Coronary artery (tissue), 2 donors: ENCODE measurements at places on chromosomes 12 and 14.

GRCh38 chr14:71728386-71728785, 203.8 kb upstream of the RGS6 start:
- DNase-seq, result no peak

- no peak for DNase-seq
Measured at GRCh38 chr12:91590966-91591638, 408.5 kb upstream of the DCN start.

DNA sequence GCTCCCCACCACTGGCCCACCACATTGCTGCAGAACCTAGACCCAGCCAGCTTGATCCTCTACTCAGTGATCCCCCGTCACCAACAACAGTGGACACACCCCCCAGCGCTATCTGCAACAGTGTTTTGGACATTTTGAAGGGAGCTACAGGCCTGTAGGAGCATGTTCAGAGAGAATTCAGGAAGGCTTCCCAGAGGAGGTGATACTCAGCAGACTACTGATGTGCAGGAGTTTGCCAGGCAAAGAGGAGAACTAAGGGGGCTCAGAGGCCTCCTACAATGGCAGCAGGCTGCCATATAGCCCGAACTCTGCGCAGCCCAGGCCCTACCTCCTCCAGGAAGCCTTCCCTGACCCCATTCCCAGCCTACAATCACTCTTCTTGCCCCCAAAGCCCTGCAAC, 70.0 kb downstream of the SYNE3 start:
- DNase-seq, result no peak

DNA sequence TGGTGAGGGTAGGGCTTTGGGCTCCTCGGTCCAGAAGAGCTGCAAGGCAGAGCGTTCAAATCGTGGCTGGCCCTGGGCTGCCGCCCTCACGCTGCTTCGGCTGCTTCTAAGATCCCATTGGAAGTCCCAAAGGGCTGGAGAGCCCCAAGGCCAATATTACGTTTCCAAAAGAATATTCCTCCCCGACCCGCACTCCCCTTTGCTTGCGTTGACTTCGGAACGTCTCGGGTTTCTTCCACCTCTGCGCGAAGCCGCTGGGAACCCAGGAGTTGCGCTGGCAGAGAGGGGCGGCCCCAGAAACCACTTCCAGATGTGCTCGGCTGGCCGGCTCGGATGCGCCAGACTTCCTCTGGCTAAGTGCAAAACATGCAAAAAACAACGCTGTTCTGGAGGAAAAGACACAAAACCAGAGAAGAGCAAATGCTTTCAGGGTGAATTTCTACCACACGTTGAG, at the start of gene GLT8D2:
Gene GLT8D2, minus strand, starts transcription at position 285 of the 454 bp plus-strand sequence. CDS start 30,539 bp downstream, outside the sequence.
- peak; percentile 81 for DNase-seq

DNA sequence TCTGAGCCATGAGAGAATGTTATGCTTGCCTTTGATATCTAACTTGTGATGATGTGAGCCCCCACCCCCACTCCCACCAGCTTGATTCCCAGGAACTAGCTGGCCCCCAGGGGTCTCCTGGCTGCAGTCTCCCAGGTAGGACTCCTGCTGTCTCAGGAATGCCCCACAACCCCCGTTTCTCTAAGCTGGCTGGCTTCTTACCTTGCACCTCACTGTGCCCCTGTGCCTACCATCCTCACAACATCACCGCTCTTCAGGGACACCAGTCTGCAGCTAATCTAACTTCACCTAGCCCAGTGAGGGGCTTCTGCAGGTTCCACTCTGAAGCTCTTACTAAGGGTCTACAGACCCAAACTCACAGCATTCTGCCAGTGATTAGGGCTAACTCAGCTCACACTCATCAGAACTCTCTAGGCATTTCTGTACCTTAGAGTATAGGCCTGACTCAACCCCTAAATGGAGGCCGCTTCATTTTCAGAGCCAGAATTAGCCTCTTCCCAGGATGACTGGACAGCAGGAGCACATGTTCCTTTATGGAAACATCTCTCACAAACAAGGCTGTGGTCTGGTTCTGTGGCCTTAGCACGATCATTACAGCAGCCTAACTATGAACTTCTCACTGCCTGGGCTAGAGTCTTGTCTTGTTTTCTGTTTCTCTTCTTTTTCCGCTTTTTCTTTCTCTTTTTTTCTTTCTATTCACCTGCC, 72.8 kb upstream of the IFNG-AS1 start:
- no peak for DNase-seq

DNA sequence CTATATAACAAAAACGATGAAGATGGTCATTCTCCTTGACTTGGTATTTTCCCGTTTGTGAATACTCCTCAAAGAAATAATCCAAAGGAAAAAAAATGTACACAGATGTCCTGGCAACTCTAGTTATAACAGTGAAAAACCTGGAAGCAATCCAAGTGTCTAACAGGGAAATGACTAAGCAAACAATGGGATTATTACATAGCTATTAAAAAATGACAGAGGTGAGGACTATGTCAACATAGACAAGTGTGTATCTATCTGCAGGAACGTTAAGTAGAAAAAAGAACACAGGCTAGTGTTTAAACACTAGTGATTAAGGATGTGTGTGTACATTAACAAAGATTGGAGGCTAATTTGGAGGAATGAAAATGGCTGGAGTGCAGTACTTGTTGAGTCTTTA, 5.9 kb upstream of the APOLD1 start:
- no peak for DNase-seq

DNA sequence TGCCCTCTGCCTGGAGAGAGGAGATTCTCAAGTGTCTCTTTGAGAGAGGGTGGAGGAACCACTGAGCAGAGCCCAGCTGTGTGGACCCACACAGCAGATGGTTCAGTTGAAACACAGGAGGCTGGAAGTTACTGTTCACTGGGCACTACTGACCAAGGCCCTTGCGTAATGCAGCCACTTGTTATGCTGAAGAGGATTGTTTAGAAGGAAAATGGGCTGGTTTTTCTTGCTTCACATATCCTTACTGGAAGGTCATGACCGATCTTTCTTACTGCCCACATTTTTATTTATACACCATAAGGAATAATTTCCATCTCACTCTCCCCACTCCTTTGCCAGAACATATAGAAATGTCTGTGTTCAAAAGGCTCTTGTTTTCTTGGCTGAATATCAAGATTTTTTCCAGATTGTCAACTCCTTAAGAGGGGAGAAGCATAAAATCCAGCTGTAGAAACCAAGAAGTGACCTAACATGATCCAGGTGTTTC, 375.1 kb upstream of the DDHD1 start:
- DNase-seq, result no peak

DNA sequence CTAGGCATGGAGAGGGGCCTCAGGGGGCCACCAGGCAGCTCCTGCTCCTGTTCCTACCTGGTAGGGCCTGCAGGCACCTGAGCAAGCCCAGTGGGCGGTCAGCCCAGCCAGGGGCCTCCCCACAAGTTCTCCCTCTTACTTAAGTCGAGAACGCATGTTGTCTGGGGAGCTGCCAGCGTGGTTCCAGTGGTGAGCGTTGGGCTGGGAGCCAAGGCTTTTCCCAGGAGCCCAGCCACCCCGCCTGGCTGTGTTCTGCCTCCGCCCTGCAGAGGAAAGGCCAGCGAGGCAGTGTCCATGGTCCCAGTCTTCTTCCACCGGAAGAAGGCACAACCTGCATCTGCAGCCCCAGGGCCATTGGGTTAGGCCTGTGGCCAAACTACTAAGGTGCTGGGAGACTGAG, 1.4 kb downstream of the C14orf180 start:
- DNase-seq, result peak; percentile 81

DNA sequence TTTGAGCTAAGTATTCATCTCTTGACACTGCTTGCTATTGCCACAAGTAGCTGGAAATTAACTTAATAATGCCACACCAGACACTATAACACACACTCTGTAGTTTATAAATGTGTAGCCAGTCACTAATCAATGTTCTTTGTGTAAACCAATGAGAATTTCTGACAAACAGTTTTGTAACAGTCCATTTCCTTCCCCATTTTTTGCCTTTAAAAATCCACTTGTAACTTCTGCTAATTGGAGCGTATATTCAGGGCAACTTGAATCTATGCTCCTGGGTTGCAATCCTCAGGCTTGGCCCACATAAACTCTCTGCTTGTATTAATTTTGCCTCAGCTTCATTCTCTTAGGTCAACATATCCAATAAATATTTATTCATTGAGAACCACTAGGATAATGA, 125.0 kb upstream of the DHRS4 start:
- no peak for DNase-seq

- DNase-seq, result no peak
Measured at GRCh38 chr12:4446335-4446734, 720 bp upstream of the FGF6 start.

- DNase-seq, result no peak
Measured at GRCh38 chr14:36520601-36521525, 831 bp upstream of the NKX2-1 start.

DNA sequence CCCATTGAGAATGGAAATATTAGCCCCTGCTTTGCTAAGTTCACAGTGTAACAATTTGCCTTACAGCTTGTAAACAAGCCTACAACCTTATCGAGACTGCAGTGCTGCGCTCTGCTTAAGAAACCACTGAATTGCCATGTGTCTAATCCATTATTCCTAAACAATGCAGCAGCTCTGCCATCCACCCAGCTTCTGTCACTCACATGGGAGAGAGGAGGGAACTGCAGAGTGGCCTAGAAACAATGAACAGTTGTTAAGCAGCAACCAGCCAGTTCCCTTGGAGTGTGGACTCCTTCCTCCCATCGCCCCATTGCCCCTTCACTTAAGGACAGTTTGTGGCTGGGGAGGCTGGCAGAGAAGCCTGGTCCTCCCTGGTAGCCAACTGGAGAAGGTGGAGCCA, 42.9 kb downstream of the TESPA1 start:
- DNase-seq, result no peak

GRCh38 chr14:100524233-100524932, 62.8 kb downstream of the BEGAIN start:
- no peak for DNase-seq

DNA sequence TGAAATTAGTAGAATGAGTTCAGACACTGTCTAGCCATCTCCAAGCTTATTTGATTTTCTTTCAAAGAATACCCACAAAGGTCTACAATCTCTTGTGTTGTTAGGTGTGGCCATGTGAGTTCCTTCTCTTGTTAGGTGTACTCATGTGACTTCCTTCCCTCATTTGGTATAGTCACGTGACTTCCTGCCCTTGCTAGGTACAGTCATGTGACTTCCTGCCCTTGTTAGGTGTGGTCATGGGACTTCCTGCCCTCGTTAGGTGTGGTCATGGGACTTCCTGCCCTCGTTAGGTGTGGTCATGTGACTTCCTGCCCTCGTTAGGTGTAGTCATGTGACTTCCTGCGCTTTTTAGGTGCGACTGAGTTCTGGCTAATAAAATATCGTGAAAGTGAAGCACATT, 179.6 kb downstream of the TMX1 start:
- DNase-seq, result no peak

DNA sequence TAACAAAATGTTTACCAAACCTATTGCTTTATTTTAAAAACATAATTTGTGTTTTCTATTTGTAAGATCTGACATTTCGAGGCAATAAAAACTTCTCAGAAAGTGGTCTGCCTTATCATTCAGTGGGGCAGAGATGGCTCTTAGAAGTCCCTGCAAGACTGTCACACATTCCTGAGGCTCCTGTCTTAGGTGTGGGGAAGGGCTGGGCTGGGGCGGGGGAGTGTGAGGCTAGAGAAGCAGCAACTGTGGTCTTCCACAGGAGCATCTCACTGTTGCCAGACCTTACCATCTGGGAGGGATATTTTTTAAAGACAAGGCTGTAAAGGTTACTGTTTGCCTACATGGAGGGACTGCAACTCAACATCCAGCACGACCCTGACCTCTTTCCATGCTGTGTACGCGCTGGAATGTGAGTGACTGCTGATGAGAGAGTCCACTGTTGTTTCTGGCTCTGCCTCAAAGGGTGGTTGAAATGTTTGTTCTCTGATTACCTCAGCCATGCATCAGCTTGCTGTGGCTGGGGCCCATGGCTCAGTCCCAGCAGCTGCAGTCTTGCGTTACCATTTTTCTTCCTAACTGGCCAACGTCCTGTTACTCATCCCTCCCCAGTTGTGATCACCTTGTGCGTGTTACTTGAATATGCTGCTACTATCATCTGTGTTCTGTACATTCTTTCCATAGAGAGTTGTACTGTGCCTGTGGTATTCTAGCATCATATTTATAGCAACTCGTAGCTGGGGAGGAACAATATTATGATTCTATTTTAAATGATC, 12.4 kb downstream of the ERG28 start:
- DNase-seq, result no peak

DNA sequence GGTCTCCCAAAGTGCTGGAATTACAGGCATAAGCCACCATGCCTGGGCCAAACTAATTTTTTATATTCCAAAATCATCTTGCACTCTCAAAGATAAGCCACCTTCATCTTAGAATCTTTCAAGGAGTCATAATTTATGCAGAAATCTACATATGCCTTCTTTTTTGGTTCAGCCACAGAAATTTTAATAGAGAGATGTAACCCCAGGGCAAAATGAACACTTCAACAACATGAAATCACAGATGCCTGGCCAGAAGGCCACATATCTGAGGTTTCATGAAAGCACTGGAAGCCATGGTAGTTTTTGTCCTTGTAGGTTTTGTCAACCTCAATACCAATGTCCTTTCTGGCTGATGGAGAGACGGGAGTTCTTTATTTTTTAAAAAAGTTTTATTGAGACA, 9.8 kb downstream of the SUPT16H start:
- DNase-seq, result no peak

GRCh38 chr12:101876322-101876860, 989 bp upstream of the DRAM1 start:
- DNase-seq, result no peak

DNA sequence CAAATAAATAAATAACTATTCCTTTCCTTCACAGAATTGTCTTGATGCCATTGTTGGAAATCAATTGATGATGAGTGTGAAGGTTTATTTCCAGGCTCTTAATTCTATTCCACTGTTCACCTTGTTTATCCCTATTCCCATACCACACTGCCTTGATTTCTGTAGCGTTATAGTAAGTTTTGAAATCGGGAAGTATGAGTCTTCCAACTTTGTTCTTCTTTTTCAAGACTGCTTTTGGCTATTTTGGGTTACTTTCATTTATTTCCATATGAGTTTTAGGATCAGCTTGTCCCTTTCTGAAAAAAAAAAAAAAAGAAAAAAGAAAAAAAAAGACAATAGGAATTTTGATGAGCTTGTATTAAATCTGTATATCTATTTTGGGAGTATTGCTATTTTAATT, 9.3 kb upstream of the CDK2AP1 start:
- DNase-seq, result no peak

- DNase-seq, result no peak
Measured at GRCh38 chr12:96401076-96401871, 1.0 kb upstream of the CDK17 start.

- no peak for DNase-seq
Measured at GRCh38 chr14:96180043-96180874, 24.4 kb upstream of the BDKRB2 start.

- no peak for DNase-seq
Measured at GRCh38 chr12:104752881-104753280, 205.2 kb downstream of the SLC41A2 start.

- no peak for DNase-seq
Measured at GRCh38 chr12:131011165-131012079, 57.7 kb downstream of the ADGRD1 start.

- DNase-seq, result no peak
Measured at GRCh38 chr12:9118158-9118557, 2.4 kb upstream of the A2M start.

DNA sequence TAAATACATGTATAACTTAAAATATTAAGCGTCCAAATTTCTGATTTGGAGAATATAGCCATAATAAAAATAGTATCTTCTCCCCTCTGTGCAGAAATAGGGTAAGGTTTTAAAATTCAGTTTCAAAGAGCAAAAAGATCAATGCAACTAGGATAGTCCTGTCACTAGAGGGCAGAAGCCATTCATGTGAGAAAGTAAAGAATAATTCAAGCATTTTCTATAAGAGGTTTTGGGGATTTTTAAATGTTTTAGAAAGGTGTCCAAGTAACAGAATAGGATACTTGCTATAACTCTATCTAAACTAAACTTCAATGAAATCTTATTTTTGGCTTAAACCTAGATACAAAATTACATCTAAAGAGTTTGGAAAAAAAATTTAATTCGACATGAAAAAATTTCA, 50.3 kb downstream of the ADAMTS20 start:
- no peak for DNase-seq
